ENCODE measurements at places on chromosomes 4 and X. TPM values are rescaled to one million over a fixed set of nuclear protein-coding genes. Genes with fewer than 3 reads are reported as not detected.

SH3BP2 gene
- 4.9 TPM for total RNA-seq

NLGN4X gene
- not detected for total RNA-seq

MAGEA4 gene
- not detected for total RNA-seq

MAGEB1 gene
- not detected for total RNA-seq

CLTRN gene
- 0.97 TPM for total RNA-seq

CYBB gene
- not detected for total RNA-seq

PKD2 gene
- 25.1 TPM for total RNA-seq

GPR119 gene
- total RNA-seq, result not detected

DYNLT3 gene
- total RNA-seq, result 21.2 TPM

F11 gene
- not detected for total RNA-seq

PALLD gene
- 60.7 TPM for total RNA-seq

HTRA3 gene
- 20.3 TPM for total RNA-seq

SMR3B gene
- total RNA-seq, result not detected

TLR6 gene
- total RNA-seq, result 2.8 TPM

ZMAT1 gene
- total RNA-seq, result not detected

HPGD gene
- 63.8 TPM for total RNA-seq

HPGDS gene
- total RNA-seq, result not detected

PDCL2 gene
- total RNA-seq, result not detected

FREM3 gene
- not detected for total RNA-seq

GABRA4 gene
- not detected for total RNA-seq

TMEM255A gene
- total RNA-seq, result 0.11 TPM

FHDC1 gene
- total RNA-seq, result 0.79 TPM

CLCN4 gene
- 3.6 TPM for total RNA-seq

GPR143 gene
- 0.56 TPM for total RNA-seq

MMRN1 gene
- total RNA-seq, result not detected

HTN1 gene
- not detected for total RNA-seq

MED14 gene
- 18.2 TPM for total RNA-seq

SLC7A11 gene
- total RNA-seq, result 26.2 TPM

CSAG3 gene
- not detected for total RNA-seq

MYOZ2 gene
- not detected for total RNA-seq

NXF2B gene
- not detected for total RNA-seq

CHIC2 gene
- 8.2 TPM for total RNA-seq

MAGEB17 gene
- not detected for total RNA-seq

TSPAN7 gene
- 3.2 TPM for total RNA-seq

CASP6 gene
- total RNA-seq, result 18.0 TPM
